ENCODE measurements at places on chromosomes 2 and 18.

- DNase-seq = peak; percentile 16
These were observed 13.8 kb upstream of the ZBTB7C start for GRCh38 chr18:48422947-48423378.

- no peak for DNase-seq
These were observed 192.9 kb downstream of the AFF3 start for GRCh38 chr2:99949530-99949929.

- DNase-seq = peak; percentile 47
These were observed 206.1 kb upstream of the HDAC4 start for GRCh38 chr2:239606741-239607516.

DNA sequence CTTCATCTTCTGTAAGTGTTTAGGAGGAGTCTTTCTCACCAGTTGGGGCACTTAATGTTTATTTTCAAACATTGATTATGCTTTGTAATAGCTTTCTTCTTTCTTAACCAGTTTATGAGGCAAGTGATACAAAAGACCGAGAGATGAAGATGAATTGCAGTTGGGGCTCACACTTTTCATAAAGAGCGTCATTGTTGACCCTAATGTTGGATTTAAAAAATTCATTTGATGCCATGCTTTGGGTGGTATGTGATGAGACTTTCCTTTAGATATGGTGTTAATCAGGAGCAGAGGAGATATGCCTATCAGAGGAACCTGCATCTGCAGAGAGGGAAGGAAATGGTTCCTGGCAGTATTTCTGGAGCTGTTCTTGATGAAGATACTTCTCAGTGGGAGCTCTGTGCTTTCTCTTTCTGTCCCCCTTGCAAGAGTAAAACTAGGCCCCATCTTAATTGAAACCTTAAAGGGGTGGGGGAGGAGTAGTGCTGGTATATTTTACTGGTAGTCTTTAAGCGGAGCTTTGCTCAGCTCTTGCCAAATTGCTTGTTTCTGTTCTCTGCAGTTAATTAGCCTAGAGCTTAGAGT is 2.3 kb downstream of the EML4 start:
- no peak for DNase-seq

- no peak for DNase-seq
These were observed 11.2 kb upstream of the STK17B start for GRCh38 chr2:196182439-196183171.

- DNase-seq = no peak
These were observed 143.4 kb downstream of the EML6 start for GRCh38 chr2:54866868-54867267.

- no peak for DNase-seq
These were observed 244.9 kb upstream of the EPHA4 start for GRCh38 chr2:221817052-221817451.

- DNase-seq = no peak
These were observed 221.7 kb downstream of the PAX3 start for GRCh38 chr2:222076973-222077690.
